ENCODE measurements at places on chromosomes 11 and 22.

- DNase-seq = no peak
Measured at GRCh38 chr11:72744474-72744873, 7.7 kb downstream of the ARAP1 start.

DNA sequence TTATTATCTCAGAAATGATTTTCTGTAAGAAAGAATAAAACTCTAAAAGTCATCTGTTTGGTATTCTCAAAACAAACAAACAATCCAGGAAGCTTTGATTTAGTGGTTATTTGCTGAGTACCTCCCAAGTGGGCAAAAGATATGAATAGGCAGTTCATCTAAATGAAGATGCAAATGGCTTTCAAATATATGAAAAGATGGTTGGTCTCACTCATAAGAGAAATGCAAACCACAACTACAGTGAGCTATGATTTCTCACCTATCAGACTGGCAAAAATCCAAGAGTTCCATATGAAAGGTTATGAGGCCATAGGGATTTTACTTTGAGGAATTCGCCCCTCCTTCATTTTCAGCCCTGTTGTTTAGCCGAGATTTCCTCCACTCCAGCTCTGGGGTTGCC lies 11.3 kb upstream of the P2RY2 start:
- no peak for DNase-seq

- DNase-seq = no peak
Measured at GRCh38 chr11:70944636-70945035, 307.7 kb downstream of the SHANK2 start.

DNA sequence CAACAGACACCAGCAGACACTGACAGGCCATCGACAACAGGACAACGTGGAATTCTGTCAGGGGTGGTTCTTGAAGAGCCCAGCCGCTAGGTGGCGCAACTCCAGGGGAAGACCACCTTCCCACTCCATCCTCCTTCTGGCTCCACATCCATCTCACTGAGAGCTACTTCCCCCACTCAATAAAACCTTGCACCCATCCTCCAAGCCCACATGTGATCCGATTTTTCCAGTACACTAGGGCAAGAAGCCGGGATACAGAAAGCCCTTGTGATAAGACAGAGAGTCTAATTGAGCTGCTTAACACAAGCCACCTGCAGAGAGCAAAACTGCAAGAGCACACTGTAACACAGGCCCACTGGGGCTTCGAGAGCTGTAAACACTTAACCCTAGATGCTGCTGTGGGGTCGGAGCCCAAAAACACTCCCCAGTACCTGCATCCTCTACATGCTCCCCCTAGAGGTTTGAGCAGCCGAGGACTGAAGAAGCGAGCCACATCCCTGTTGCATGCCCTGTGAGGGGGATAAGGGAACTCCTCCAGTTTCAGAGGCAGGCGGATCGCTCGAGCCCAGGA lies 11.5 kb upstream of the RAB39A start:
- DNase-seq = no peak

GRCh38 chr22:48797731-48798130 lies 1029.9 kb downstream of the BRD1 start:
- no peak for DNase-seq

DNA sequence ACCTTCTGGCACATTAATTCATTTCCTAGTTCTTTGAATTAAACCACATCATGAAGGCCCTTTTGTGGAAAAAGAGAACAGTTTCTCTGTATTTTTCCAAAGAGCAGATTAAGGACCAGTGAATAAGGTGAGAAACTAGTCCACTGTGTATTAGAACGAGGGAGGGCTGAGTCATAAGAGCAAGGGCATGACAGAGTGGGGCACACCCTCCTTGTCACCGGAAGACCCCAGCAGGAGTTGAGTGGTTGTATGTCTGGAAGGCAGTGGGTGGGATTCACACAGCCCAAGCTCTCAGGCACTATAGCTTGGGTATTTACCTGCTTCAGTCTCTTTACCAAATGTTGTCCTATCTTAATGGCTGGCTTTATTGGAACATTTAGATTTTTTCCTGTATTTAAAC lies 86.8 kb downstream of the BMAL1 start:
- no peak for DNase-seq

GRCh38 chr22:35301372-35301874 lies 1.7 kb downstream of the TOM1 start:
- DNase-seq = no peak

GRCh38 chr11:64605244-64605560 lies 14.2 kb downstream of the SLC22A12 start:
- no peak for DNase-seq

DNA sequence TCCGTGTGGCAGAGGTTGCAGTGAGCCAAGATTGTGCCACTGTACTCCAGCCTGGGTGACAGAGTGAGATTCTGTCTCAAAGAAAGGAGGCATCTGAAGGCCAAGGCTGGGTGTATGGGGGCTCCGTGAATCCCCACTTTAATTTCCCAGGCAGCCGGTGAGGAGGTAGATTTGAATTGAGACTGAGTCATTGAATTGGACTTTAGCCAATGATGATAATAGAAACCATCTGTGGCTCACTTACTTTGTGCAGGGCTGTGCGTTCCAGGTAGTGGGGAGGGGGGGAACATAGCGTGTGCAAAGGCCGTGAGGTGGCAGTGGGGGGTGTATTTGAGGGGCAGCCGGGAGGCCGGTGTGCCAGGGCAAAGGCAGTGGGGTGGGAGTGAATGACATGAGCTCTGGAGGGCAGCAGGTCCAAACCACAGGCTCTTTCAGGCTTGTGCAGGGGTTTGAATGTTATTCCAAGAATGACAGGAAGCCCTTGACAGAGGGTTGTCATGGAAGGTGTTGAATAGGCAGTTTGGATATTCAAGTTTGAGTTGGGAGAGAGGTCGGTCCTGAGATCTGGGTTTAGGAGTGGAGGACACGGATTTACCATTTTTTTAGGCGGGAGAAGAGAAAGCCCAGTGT lies 6.1 kb downstream of the ARHGAP8 start:
- no peak for DNase-seq

GRCh38 chr11:25928076-25928475 lies 403.9 kb upstream of the ANO3 start:
- DNase-seq = no peak

DNA sequence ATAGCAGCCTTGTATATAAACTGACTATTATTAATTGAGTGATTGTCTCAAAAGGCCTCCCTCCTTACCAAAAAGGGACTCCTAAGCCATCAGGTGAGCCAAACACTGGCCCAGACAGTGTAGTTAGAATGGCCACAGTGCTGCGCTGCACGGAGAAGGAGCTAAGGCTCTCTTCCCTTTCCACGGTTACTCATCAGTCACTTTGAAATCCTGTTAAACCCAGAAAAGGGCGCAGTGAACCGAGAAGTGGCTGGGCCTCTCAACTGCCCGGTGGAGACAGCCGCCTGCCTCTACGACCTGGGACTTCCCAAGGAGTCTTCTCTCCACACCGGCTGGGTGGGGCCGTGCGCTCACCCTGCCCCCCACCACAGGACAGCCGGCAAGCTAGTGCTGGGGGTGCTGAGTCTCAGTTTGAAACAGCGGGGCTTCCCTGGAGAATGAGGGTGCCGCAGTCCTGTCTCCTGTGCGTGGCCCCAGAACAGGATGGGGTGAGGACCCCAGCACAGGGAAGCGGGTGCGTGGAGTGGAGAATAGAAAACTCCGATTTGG lies 1.3 kb downstream of the MYH9 start:
- no peak for DNase-seq

DNA sequence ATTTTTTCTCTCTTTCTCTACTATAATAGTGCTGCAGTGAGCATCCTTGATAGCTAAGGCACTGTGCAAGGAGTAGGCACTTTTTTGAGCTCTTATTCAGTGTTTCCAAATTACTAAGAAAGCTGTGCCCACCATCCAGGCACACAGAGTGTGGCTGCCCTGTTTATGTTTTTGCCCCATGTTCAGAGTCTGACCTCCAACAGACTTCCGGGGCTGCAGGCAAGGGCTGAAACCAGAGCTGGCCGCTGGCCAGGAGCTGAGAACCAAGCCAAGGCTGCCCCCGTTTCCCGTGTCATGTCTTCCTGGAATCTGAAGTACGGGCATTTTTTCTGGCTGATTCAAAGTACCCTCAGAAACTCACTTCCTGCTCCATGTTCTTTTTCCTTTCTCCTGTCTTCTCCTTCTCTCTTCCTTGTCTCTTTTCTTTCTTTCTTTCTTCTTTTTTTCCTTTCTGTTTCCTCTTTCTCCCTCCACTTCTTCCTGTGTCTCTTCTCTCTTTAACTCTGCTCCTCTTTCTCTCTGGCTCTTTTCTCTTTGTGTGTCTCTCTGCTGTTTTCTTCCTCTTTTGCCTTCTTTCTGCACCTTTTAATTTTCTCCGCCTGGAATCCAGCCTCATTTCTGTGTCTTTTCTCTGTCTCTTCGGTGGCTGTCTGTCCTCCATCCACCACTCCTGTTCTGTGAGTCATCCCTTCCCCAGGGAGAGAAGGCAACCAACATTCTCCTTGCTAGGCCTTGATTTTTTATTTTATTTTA lies 17.0 kb upstream of the KCTD14 start:
- no peak for DNase-seq

DNA sequence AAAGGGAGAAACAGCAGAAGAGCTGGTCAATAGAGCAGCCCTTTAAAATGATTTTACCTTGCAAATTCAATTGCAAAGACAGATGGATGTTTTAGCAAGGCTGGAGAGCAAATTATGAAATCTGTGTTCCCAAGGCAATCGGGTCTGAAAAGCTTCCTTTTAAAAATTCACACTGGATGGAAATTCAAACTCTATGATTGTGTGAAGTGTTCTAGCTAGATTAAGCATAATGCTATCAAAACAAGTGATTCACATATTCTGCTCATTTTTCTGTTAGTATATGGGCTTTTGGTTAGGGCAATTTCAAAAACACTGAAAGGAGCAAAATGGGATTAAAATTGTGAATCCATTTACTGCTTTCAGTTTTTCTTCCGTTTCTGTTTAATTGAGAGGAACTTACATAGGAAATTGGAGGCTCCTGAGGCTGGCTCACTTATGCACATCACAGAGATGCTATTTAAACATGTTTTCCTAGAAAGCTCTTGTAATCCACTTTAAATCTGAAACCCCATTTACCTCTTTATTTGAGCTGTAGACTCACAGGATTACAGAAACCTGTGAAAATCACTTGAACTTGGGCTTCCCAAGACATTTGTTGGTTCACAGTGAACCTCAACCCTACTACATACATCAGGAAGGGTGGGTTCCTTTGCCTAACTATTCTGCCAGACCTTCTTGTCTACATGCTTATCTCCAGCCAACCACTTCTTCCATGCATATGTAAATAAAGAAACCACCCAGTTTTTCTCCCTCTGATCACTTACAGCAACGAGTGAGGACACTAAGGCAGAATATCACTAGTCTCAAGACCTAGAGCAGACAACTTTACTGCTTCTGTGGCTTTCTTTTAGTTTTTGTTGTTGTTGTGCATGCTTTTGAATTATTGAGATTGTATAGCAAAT lies 201.9 kb upstream of the PITPNB start:
- no peak for DNase-seq

GRCh38 chr11:116862185-116862584 lies 24.8 kb upstream of the APOA1 start:
- DNase-seq = no peak

DNA sequence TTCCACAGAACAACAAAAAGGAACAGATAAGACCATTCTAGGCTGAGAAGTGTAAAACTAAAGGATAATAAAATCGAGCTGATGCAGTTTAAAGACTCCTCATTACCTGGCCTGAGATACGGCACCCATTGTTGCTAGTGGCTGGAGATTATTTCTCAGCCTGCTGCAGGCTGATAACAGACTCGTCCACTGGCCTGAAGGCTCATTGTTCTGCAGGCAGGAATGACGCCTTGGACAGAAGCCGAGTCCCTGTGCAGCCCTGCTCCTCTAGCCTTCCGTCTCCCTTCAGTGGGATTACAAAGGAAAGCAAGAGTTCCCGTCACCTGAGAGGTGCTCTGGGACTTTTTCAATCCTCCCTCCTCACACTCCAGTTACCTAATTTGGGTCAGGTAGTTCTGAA lies 1065.3 kb downstream of the OPCML start:
- DNase-seq = no peak

GRCh38 chr11:31069447-31070205 lies 299.9 kb downstream of the DCDC1 start:
- DNase-seq = no peak

GRCh38 chr11:7967826-7968225 lies 2.6 kb upstream of the NLRP10 start:
- DNase-seq = no peak

- DNase-seq = no peak
Measured at GRCh38 chr22:23419931-23420330, 160.2 kb downstream of the IGLL1 start.

- DNase-seq = no peak
Measured at GRCh38 chr11:15228331-15228849, 113.7 kb downstream of the INSC start.

DNA sequence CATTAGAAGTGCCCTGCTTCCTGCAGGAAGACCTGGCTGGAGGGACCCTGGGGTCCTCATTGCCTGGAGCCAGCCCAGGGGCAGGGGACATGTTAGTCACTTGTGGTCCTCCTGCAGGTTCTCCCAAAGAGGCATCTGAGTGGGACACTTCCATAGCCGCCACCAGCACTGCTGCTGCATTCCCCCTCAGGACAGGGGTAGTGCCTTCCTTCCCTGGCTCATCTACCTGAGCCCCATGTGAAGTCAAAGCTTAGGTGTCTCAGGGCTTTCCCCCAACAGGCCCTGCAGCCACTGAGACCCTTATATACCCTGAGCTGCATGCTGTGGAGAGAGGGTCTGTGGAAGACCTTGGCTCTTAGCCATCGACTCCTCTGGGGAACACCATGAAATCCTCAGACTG lies 45.0 kb upstream of the VPREB1 start:
- DNase-seq = no peak

- DNase-seq = no peak
Measured at GRCh38 chr11:109526931-109527330, 104.9 kb downstream of the C11orf87 start.

- DNase-seq = no peak
Measured at GRCh38 chr11:1630271-1630670, 696 bp downstream of the KRTAP5-5 start.

DNA sequence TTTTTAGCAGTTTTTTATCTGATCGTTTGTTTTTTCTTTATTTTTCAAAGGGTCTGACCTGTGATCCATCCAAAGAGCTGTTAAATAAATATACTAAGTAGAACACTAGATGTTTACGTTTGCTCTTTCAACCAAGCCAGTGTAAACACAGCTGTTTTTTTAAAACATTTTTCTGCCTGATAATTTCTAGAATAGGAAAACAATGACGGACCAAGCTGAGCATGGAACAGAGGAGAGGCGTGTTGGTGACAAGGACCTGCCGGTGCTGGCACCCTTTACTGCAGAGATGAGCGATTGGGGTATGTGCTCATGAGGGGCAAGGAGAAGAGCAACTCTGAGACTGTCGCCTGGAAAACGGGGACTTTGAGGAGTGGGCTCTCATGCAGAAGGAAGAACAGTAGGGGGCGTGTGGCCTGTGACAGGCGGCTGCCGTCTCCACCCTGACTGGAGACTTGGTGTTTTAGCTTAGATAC lies 28.6 kb upstream of the PANX2 start:
- no peak for DNase-seq

GRCh38 chr11:64996710-64997380 lies at the start of gene BATF2:
BATF2 (minus strand) TSS chr11:64996971; CDS start chr11:64996914, 57 bp downstream.
- peak; percentile 66 for DNase-seq

- no peak for DNase-seq
Measured at GRCh38 chr11:132895340-132895739, 637.0 kb downstream of the OPCML start.

GRCh38 chr22:41021061-41021612 lies 70.0 kb downstream of the RBX1 start:
- no peak for DNase-seq

Measured in left renal pelvis (tissue), 4 donors.